ENCODE measurements at places on chromosomes 6 and 20.

DNA sequence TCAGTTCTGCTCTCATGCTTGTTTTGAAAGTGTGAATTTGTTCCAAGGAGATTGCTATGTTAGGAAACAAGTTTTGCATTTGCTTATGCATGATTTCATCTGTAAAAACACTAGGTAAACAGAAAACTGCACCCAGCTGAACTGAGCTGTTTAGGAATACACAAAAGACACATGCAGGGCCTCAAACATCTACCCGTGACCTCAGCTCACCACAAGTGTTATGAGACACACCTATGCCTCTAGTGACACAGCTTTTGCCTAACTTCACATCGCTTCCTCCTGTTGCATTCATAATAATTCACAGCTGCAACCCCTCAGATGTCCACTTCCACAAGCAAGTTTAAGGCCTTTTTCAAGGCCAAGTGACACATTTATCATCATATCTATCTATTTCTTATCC lies 98.0 kb upstream of the SLC24A3 start:
- no peak for DNase-seq

GRCh38 chr20:15342991-15343523 lies 1005.6 kb upstream of the FLRT3 start:
- DNase-seq, result no peak

DNA sequence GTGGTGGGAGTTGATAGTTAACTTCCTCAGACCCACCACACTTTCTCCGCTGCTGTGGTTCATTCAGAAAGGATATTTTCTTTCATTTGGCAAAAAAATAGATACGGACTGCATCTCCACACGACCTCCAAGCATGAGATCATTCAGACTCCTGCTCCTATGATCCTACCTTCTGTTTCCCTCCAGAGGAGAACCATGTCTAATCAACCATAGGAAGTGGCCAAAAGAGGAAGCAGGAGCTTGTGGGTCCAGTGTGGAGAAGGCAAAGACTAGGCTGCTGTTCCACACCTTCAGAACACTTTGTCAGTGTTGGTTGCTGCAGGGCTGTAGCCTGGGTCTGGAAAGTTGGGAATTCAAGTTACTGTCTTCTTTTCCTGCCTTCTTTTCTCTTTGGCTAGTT lies 10.6 kb upstream of the KIF13A start:
- no peak for DNase-seq

GRCh38 chr6:126672649-126673048 lies 332.7 kb downstream of the CENPW start:
- DNase-seq, result no peak

DNA sequence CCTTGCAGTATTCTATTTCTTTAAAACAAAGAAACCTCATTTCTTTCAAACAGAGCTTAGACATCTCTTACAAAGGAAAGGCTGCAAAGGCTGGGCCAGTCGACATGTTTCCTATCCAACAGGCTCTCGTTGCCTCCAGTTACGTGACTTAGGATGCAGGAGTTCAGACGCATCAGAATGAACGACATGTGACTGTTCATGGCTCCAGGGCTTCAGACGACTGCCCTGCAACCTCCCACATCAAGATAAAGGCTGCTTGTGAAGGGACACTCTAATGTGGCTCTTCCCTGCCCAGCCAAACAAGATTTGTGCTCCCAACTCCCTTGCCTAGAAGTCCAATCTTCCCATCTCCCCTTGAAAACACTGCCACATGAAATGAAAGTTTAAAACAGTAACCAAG lies 14.3 kb upstream of the NEDD9 start:
- no peak for DNase-seq

DNA sequence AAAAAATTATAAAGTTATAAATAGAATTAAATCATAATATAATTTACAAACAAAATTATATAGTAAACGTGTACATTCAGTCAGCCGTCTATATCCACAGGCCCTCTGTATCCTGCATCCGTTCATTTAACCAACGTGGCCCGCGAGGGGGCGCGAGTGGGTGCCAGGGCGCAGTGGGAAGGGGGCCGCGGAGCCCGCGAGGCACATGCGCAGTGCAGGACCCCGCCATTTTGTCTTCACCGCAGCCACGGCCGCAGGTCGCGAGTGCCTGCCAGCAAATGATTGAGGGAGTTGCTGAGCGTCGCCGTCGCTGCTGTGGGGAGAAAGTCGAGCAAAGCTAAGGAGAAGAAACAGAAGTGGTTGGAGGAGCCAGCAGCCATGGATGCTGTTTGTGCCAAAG lies 53.4 kb upstream of the ECI2 start:
- DNase-seq, result no peak

DNA sequence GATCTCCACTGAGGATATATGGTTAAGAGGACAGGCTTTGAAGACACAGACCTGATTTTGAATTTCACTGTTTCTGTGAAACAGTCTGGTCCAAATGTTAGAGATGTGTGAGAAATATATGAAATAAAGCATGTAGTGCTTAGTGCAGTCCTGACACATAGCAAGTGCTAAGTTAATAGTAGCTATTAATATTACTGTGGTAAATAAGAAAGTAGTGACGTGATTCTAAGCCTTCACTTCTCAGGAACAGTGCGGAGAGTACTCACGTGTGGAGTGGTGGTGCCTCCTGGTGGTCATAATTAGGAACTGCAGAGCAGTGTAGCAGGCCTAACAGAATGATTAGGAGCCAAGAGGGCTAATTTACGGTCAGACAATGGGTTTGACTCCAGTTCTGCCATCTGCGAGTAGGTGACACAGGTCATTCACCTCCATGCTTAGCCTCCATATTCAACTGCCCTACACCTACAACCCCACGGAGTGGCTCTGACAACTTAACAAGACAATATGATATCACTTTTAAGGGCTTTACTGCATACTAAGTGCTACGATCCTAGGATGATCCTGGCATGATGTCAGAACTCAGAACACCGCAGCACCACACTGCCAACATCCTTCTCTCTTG lies 106.2 kb downstream of the JPH2 start:
- DNase-seq, result peak; percentile 84

GRCh38 chr6:113626475-113626874 lies 230.7 kb upstream of the MARCKS start:
- DNase-seq, result no peak

GRCh38 chr6:1116149-1116548 lies 195.7 kb upstream of the FOXQ1 start:
- DNase-seq, result no peak

- no peak for DNase-seq
These were observed 232.9 kb downstream of the SAMD5 start for GRCh38 chr6:147741389-147741788.

- no peak for DNase-seq
These were observed 83.2 kb downstream of the LAMP5 start for GRCh38 chr20:9597547-9597946.

DNA sequence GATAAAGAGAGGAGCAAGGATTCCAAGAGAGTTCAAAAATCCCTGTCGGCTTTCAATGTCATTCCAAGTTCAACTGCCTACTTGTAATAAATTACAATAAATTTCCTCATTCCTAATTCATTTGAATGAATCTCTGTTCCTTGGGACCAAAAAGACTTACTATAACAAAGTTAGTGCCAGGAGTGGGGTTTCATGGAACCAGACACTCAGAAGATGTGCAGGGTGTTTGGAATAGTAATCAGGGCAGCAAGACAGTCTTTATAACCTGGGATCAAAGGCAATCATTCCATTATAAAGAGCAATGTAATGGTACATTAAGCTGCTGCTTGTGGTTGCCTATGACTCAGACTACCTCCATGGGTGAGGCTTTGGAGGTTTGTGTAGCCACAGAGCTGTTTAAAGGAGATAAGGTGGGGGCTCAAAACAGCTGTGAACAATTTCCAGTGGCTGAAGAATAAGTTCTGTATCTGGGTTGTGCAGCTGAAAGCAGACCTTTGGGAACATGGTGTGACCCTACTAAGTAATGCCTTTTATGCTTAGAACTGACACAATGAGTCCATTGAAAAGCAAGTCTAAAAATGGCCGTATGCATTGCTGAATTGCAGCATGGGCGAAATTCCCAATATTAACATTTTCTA lies 159.9 kb downstream of the LINC00237 start:
- DNase-seq, result no peak

DNA sequence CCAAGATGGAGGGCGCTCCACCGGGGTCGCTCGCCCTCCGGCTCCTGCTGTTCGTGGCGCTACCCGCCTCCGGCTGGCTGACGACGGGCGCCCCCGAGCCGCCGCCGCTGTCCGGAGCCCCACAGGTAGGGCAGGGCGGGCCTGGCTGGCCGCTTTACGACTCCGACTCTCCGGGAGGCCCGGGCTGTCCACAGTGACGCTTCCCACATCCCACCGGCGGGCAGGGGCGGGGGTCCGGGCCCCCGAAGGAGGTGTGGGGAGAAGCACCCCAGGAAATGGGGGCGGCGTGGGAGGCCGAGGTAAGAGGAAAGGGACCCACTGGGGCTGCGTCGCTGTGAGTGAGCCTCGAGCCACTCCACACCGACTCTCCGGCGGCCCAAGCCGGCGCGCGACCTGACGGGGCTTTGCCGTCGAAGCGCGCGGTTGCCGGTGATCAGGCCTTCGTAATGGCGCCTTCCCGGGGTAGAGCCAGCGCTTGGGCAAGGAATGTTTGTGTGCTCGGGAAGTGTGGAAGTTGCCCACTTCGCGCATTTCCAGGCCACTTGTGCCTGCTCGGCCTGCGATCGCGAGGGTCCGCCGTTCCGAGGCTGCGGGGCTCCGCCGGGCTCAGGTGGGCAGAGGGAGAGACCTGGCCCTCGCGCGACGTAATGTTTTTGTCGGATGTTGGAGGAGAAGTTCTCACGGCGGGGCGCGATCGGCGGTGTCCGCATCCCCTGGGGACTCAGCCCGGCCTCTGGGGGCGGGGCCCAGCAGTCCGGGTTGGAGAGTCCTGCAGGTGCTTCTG lies 427 bp downstream of the GINM1 start:
- no peak for DNase-seq

GRCh38 chr6:10315034-10315433 lies 99.8 kb downstream of the TFAP2A start:
- no peak for DNase-seq

GRCh38 chr6:162251257-162251656 lies 476.3 kb downstream of the PRKN start:
- no peak for DNase-seq

DNA sequence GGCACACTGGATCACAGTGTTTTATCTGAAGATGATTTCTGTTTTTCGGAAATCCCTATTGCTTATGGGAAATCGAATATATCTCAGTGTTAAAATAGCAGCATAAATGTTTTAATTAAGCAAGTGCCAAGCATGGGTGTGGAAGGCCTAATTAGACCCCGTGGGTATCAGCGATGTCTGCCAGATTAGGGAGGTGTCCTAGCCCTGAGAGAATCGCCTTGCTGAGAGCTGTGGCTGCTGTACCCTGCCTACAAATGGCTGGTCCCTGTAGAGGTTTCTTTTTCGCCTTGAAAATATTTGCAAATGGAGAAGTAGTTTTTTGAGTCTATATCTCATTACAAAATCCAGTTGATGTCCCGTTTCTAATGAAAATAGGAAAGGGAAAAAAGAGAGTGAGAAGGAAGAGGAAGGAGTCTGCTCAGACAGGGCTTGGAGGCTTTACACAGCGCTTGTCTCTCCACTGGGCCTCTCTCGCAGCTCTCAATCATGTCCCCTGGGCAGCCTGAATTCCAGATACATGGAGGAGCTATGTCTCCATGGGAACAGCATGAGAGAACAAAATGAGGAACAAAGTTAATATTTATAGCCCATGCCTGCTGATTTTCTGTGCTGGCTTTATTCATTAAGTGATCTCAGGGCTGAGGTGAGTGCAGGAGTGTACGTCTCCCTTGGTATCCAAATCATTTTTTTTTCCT lies 35.2 kb upstream of the BCLAF1 start:
- DNase-seq, result no peak

Data from NCI-H460 (cell line).